H1 (cell line): ENCODE measurements at places on chromosomes 7 and 10. TPM values are rescaled to one million over a fixed set of nuclear protein-coding genes. Genes with fewer than 3 reads are reported as not detected.

CHCHD3 gene
- 133 and 137 TPM in 2 replicates for total RNA-seq

DNA sequence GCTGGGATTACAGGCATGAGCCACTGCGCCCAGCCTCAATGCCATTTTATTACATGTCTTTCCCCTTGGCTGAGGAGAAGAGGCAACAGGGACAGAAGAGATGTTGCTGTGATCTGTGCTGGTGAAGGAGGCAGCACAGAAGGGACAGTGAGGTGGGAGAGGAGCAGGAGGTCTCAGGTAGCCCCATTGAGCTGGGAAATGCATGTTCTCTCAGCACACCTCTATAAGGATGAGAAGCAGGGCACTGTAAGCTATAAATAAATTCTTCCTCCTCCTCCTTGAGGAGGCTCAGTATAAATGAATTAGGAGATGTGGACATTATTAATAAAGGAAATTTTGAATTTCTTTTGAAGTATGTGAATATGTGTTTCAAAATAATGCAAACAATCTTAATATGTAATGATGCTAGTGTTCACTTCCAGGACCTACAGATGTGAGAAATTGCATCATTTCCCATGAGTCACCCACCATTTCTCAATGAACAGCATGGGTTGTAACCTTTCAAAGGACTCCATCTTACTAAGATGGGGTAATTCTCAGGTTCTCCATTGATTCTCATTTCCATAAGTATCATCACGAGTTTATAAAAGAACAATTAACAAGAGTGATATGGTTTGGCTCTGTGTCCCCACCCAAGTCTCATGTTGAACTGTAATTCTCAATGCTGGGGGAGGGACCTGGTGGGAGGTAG lies 88.9 kb upstream of the ODAD2 start:
- DNase-seq: no peak

GRCh38 chr7:121002757-121003200 lies 14.3 kb downstream of the CPED1 start:
- DNase-seq: no peak

DNA sequence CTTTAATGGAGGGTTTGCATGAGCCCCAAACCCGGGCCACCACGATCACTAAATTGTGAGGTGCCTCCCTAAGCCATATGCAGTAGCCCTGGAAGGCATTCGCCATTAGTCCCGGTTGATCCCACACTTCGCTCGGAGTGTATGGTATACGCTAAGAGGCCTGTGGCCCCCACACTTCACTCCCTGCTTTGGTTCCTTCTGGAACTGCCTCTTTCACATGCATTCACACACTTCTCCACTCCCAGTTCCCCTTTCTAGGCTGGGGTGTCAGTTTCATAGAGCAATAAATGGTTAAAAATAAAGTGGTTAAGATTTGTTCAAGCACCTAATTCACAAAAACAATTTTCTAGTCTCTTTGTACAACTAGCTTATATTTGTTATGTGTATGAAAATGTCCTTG lies 212.1 kb upstream of the KCND2 start:
- DNase-seq: no peak

- no peak for DNase-seq
Observed at GRCh38 chr10:125096371-125096770, 64.0 kb downstream of the CTBP2 start.

NKX6-2 gene
- total RNA-seq: not detected in 2 replicates

TMEM236 gene
- 0.07 and 0.11 TPM in 2 replicates for total RNA-seq

DNA sequence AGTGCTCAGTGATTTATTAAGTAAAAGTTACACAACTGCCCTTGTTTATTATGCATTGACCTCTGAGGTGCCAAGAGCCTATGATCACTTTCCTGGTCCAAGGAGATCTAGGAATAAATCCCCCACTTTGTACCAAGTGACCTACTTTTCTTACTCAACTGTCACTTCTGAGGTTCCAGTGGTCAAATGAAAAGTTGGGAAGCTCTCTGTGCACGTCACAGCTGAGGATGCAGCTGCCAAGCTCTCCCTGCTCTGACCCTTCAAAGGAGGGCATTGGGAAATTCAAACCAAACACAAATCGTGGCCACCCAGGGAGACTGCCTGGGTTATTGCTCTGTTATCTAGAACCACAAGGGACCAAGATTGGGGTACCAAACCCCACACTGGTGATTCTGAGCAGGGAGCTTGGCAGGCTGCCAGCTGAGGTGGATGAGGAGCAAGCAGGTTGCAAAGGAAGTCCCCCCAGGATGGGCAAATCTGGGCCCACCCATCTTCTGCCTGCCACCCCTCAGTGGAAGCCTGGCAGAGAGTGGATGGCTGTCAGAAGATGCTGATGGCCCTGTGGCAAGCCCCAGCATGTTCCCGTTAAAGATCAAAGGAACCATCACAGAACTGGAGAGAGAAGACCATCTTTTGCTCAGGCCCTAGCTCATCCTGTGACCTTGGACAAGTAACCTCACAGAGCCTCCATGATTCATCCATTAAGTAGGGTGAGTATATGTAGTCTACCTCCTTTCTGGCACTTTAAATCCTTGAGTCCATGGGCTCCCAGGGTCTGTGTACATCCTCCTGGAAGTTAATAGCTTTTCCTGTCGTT lies 106.8 kb downstream of the PPP1R3C start:
- no peak for DNase-seq

DNA sequence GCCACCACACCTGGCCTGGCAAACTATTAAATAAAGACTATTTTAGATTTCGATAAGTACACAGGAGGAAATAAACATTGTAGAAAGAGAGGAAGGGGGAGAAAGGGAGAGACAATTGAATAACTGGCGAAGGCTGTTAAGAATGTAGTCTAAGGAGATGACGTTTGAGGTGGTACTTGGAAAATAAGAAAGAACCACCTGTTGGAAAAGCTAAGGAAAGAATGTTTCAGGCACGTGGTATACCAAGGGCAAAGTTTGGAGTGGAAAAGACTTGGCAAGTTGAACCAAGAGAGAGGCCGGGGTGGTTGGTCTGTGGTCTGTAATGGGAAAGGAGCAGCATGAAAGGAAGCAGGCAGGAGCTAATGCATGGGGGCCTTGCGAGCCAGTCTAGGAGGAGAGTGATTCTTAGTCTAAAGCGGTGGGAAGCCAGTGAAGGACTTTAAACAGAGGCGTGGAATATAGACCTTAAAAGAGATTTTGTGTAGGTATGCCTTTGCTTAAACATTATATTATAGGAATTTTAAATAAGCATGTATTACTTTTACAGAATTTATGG lies 9.4 kb downstream of the ING3 start:
- no peak for DNase-seq

MEIG1 gene
- total RNA-seq: not detected in 2 replicates

DNA sequence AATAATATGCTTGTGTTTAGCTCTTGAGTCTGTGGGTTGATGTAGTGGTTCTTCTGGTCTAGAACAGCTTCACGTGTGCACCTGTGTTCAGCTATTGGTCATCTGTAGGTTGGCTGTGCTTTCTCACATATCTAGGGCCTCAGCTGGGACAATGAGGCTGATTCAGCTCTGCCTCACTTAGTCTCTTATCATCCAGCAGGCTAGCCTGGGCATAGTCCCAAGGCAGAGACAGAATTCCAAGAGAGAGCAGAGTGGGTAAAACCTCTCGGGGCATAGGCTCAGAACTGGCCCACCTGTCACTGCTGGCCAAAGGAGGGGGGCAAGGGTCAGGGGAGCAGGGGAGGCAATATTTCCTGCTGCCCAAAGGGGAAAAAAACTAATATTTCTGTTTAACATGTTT lies 32.0 kb upstream of the MXI1 start:
- DNase-seq: no peak

LIPF gene
- total RNA-seq: not detected in 2 replicates

GRCh38 chr10:78299851-78300468 lies 266.3 kb downstream of the RPS24 start:
- no peak for DNase-seq

OPN1SW gene
- total RNA-seq: not detected in 2 replicates

GRCh38 chr10:71711052-71711623 lies 8.4 kb downstream of the C10orf105 start:
- DNase-seq: no peak

LOXL4 gene
- 0.13 and 0.42 TPM in 2 replicates for total RNA-seq

- DNase-seq: no peak
Observed at GRCh38 chr10:31704195-31704594, 224.4 kb downstream of the ARHGAP12 start.
